ENCODE measurements at places on chromosomes 1 and 21.

- DNase-seq, result peak; percentile 90
Observed at GRCh38 chr1:40818264-40818961, 34.8 kb downstream of the KCNQ4 start.

DNA sequence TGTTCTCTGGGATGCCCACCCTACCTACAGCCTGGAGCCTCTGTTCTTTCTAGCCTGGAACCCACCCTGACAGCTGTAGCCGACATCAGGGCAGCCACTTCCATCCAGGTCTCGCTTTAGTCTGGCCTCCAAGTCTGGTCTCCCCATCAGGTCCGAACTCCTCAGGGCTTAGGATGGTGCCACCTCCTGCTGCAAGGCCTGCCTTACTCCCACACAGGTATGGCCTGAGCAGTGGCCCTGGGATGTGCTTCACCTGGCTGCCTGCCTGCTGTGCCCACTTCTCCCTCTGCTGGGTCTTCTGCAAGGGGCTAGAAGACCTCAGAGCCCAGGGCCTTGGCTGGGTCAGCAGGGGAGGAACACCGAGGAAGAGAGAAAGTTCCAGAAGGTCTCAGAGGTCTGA lies 35.7 kb upstream of the MAGOH start:
- no peak for DNase-seq

GRCh38 chr21:38909929-38910328 lies 104.2 kb downstream of the ETS2 start:
- DNase-seq, result no peak

- no peak for DNase-seq
Observed at GRCh38 chr1:156592910-156593660, 1.5 kb downstream of the NAXE start.

- no peak for DNase-seq
Observed at GRCh38 chr1:79353224-79353623, 346.7 kb upstream of the ADGRL4 start.

GRCh38 chr1:45722809-45723208 lies 27.6 kb downstream of the IPP start:
- no peak for DNase-seq

GRCh38 chr1:147723691-147724323 lies 36.6 kb downstream of the GJA5 start:
- DNase-seq, result peak; percentile 30

DNA sequence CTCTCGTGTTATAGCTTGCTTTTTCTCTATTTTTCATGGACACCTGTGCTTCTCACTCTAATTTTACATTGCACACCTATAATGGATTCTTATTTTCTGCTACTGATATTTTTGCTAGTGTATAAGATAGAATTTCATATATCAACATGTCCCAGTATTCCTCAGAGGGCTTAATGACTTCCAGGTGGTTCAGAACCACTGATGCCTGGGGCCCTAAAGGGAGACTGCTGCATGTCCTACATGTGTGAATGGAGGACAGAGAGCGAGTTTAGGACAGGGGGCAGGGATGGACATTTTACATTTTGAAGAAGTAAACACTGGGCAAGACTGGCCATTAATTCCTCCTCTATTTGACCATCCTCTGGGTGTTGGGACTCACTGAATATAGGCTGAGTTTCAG lies 100.6 kb downstream of the DISC1 start:
- DNase-seq, result no peak

DNA sequence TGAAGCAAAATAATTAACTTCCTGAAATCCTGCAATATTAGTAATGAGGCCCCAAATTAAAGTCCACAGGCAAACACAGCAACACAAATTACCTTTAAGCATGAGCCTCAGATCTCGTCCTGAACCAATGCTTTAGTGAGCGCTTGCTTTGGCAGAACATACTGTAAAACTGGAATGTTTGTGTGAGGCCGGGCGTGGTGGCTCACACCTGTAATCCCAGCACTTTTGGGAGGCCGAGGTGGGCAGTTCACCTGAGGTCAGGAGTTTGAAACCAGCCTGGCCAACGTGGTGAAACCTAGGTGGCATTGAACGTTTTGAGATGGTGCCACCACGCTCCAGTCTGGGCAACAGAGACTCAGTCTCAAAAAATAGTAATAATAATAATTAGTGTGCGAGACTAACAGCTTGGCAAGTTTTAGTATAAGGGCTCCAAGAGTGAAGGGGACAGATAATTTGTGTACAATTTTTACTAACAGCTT lies 17.8 kb downstream of the SFPQ start:
- no peak for DNase-seq

DNA sequence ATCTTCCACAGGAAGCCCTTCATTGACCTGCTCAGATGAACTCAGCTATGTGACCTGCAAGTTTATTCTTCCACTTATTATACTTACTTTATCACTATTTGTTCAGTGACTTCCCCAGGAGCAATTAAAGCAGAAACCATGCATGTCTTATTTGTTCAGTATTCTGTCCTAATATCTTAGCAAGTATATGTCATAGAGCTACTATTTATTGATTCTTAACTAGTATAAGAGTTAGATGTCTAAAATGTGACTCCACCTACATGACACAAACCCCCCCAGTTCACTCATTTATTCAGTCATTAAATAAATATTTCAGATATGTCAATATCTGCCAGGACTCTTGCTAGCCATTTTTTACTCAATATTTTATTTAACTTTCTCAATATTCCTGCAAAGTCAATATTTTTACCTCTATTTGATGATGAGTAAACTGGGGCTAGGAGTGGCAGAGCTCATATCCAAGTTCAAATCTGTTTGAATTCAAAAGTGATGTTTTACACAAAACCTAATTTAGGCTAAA lies 469.0 kb upstream of the USP24 start:
- no peak for DNase-seq

GRCh38 chr21:44490816-44491215 lies 35.5 kb downstream of the LRRC3 start:
- no peak for DNase-seq

GRCh38 chr1:94864821-94865220 lies 44.7 kb downstream of the SLC44A3 start:
- DNase-seq, result no peak

DNA sequence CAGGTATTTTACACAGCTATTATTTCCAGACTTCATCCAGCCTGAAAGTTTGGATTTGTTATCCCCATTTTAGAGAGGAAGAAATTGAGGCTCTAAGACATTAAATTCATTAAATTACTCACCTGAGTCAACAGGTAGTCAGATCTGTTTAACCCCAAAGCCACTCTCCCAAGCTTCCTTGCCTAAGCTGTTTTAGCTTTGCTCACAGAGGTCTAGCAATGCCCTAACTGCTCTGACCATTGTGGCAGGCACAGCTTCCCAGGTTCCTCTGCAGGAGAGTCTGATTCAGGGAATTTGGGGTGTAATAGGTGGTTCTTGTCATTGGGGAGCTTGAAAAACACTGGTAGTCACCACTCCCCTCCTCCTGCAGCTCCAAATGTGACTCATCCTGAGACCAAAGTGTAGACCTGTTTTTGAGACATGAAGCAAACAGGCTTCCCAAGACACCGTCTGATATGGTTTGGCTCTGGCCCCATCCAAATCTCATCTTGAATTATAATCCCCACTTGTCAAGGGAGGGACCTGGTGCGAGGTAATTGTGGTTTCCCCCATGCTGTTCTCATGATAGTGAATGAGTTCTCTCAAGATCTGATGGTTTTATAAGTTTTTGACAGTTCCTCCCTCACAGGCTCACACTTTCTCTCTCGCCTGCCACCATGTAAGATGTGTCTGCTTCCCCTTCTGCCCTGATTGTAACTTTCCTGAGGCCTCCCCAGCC lies 142.8 kb upstream of the DNAH14 start:
- no peak for DNase-seq

- DNase-seq, result no peak
Observed at GRCh38 chr1:2232255-2232915, 4.3 kb downstream of the SKI start.

- DNase-seq, result no peak
Observed at GRCh38 chr1:118075116-118075515, 109.9 kb downstream of the SPAG17 start.

DNA sequence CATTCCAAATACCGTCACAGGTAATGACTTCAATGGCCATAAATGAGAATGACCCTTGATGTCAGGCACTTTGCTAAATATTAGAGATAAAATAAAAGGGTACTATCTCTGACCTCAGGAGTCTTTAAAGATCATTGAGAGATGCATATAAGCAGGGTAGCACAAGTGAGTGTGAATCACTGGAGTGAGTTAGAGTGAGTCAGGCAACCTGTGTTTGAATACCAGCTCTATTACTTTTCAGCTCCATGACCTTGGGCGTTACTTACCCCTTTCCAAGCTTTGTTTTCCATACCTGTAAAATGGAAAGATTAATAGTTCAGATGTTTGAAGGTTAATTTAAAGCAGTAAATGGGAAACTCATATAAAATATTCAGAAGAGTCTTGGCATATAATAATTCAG lies 1058.0 kb upstream of the ADGRL4 start:
- no peak for DNase-seq

DNA sequence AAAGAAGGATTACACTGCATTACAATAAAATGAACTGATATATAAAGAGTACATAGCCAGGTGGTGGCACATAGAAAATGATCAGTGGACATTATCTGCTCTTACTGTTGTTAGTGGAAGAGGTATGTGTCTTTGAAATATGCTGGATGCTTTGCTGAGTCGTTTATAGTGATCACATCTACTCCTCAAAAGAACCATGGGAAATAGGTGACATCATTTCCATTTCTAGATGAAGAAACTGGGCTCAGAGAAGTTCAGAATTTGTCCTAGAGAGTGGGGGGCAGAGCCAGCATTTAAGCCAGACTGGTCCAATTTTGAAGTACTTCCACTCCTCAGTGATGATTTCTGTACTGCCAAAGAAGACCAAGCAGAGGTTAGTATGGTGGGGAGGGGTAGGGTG lies 34.0 kb upstream of the BACH1 start:
- DNase-seq, result no peak

DNA sequence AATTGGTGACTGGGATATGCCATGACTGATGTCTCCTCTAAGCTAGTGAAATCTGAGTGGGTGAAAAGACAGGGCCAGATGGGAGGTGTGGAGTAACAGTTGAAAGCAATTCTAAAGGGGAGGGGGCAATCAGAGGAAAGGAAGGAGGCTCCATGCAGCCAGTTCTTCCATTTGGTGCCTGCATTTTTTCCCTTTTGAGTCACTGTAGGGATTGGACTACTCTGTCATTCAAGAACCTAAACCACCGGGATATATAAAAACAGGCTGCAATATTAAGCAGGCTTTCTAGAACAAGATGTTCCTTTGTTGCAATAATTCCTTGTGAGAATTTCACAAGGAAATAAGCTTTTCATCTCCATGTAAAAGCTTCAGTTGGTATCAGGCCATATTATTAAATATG lies 18.3 kb downstream of the CLIC6 start:
- DNase-seq, result no peak

DNA sequence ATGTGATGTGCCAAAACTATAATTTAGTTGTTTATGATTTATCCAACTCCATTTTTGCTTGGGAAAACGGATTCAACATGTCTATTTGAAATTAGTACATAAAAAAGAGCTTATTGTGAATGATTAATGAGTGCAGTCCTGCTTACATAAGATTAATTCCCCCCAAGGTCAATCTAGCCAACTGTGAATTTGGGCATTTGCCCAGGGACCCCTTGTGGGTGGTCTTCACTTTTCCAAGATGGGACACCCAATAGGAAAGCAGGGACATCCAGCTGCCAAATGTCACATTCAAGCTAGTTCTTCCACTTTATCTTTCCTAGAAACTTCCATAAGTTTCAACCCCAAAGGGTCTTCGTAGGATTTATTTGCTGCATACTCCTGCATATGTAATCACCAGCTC lies 362.4 kb upstream of the PKN2 start:
- no peak for DNase-seq

DNA sequence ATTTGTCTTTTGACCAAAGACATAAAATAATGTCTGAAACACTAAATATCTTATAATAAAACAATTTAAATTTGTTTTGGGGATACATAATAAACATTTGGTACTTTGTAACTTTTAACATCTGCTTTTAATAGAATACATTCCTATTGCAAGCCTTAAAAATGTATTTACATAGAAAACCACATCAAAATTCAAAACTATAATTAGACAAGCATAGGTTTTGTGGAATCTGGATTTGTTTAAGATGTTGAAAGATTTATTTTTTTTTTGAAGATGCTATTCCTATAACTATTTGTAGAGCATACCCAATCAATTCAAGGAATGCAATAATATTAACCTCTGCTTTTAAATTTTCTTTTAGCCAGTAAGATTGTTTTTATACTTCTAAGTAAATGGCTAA lies 125.7 kb downstream of the FMN2 start:
- DNase-seq, result no peak

- DNase-seq, result no peak
Observed at GRCh38 chr1:236287757-236288619, 6.2 kb upstream of the ERO1B start.

GRCh38 chr1:117967881-117968280 lies 38.3 kb downstream of the WDR3 start:
- no peak for DNase-seq
